Fibroblast of mammary gland (primary cell): ENCODE measurements at places on chromosomes 5 and 9.
A peak's percentile ranks its signal among the peaks of the same experiment; 100 is the strongest.

- peak; percentile 77 for DNase-seq
These were observed 2.8 kb downstream of the NR3C1 start for GRCh38 chr5:143400541-143401226.

- DNase-seq, result no peak
These were observed at the start of gene RASGRF2 for GRCh38 chr5:80959768-80960442. Gene RASGRF2, plus strand, starts transcription at chr5:80960363. Its CDS starts 376 bp downstream, at chr5:80960739.

GRCh38 chr5:126385524-126386502 is 37.4 kb upstream of the GRAMD2B start:
- peak; percentile 42 for DNase-seq

- DNase-seq, result no peak
These were observed 16.4 kb downstream of the ITK start for GRCh38 chr5:157197086-157197485.

DNA sequence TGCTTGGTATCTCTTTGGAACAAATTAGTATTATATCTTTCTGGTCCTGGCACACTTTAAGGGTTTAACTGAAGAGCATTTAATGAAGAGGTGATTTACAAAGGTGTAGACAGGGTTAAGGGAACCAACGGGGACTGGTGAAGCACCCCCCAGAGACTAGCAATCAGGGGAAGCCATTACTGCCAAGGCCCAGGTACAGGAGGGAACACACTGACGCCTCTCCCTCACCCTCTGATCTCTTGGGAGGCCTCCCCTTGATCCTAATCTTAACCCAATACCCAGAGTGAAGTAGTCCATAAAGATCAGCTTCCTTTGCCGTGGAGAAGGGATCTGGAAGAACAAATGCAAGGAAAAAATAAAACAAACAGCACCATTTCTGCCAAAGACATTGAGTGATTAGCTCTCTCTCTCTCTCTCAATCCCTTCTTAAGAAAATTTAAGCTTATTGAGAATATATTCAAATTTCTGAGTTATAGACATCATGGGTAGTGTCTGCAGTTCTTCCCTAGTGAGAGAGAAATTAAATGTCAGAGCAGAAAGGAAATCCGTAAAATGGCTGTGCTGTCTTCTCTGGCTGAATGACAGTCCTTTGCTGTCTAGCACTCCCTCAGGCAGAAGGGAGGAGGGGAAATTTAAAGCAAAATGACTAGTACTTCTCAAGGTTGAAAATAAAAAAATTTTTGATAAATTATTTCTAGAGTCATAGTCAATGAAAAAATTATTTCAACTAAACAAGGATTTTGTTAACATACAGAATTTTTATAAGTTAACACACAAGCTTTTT is 20.0 kb downstream of the F2R start:
- DNase-seq, result no peak

DNA sequence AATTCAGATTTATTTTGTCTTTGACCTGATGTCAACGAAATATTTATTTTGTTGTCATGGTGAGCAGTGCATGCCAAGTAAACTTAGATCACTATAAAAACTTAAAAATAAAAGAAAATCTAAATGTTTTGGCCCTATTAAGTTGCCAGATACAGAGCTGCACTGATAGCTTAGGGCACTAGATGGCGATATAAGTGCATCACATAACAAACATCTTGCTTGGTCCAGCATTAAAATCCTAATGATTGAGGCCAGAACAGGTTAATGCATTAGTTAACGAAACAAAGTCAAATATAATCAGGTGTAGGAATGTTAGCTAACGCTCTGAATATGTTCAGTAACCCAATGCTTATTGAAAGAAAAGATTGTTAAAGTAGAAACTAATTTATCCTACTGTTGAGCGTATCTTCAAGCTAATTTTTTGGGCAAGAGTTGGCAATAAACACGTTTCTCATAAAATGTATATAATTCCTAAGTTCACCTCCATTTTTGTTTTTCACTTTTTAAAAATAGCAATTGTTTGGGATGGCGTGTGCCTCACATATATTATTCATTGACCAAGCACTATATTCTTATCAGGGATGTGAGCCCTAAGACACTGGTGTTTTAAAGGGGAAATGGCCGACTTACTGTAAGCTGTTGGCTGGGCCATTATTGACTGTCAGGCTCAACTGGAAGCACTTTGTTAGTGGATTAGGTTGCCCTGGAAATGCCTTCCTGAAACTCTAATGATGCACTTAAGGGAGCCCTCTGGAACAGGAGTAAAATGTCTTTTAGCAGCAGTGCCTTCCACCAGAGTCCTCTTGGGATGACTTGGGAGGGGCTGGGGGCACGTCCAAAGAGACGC is 33.3 kb downstream of the KCTD16 start:
- DNase-seq, result peak; percentile 80

- no peak for DNase-seq
These were observed at the start of gene IL9 for GRCh38 chr5:135895474-135896006. Gene IL9, minus strand, starts transcription at chr5:135895841. Its CDS starts 25 bp downstream, at chr5:135895816.

DNA sequence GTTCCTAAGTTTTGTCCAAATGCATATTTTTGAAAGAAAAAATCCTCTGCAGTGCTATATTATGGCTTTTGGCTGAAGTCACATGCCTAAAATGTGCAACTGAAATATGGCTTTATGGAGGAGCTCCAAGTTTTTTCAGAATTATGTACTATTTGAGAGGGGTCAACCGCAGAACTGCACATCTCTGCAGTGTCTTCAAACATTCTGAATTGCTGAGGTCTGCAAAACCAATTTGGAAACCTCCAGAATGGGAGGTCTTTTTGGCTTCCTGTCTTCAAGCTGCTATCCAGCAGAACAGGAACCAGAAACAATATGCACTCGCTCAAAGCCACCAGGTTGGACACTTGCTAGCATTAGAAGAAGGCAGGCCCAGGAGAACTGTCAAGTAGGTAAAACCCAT is 376.0 kb upstream of the PAPPA start:
- no peak for DNase-seq

- DNase-seq, result no peak
These were observed 5.7 kb downstream of the NEURL1B start for GRCh38 chr5:172646716-172647285.

DNA sequence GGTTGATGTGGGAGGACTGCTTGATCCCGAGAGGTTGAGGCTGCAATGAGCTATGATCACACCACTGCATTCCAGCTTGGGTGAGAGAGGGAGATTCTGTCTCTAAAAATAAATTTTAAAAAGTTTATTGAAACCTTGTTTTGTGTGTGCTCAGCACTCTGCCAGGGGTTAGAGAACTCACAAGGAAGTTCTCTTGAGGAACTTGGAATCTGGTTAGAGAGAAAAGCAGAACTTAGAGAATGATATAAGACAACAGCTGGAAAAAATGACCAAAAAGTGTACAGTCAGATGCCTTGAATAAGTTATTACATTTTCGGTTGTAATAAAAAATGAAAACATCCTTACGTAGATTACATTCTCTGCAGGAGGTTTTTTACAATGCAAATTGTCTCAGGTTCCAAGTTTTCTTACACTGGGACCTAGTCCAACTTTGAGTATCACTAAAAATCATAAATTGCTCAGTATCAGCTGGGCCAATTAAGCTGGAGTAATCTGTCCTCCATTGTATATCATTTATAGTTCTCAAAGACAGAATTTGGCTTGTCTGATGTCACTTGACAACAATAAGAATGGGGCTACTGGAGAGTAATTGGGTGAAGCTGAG is 21.7 kb upstream of the TENT2 start:
- DNase-seq, result no peak

- peak; percentile 13 for DNase-seq
These were observed 7.0 kb downstream of the IGFBPL1 start for GRCh38 chr9:38417003-38417945.

GRCh38 chr5:125198270-125198974 is 452.0 kb upstream of the ZNF608 start:
- DNase-seq, result peak; percentile 81

DNA sequence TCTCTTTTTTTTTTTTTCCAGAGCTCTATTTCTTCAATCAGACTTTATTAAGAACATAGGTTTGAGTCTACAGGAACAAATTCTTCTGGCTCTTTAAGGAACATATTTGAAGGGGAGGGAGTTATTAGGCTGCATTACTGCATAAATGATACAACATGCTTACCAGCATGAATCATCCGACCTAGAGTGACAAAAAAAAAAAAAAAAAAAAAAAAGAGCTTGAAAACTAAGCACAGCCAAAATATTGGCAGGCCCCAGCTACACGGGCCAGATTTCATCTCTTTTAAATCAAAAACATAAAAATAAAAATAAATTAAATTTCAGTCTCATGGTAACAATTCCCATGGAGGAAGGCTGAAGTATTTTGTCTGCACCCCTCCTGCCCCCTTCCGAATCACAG is 26.3 kb downstream of the MSX2 start:
- DNase-seq, result peak; percentile 50

GRCh38 chr5:96014395-96014794 is 52.7 kb upstream of the ELL2 start:
- no peak for DNase-seq

- DNase-seq, result no peak
These were observed 1.4 kb downstream of the LRSAM1 start for GRCh38 chr9:127452691-127453090.

- peak; percentile 87 for DNase-seq
These were observed 421.3 kb downstream of the ACTL7B start for GRCh38 chr9:108434502-108434901.

DNA sequence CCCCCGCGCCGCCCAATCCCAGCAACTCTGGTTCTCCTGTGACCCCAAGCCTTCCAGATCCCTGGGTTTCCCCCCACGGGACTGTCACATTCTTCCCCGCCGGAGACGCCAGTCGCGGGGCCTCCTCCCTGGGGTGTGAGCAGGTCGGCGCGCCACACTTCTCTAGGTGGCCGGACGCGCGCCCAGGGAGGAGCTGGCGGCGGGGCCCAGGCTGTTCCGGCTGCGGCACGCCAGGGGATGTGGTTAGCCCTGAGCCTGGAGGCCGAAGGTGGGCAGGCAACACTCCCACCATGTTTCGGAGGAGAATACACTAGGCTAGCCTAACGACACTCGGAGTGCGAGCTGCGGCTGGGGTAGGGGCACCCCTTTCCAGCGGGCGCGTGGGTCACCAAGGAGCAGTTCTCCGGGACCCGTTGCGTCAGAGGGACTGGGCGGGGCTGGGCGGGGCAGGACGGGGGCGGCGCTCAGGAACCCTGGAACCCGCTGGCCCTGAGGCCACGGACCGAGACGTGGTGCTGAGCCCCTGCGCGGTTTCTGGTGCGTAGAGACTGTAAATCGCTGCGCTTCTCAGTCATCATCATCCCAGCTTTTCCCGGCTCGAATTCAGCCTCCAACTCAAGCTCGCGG is at the start of gene SLC27A6:
SLC27A6 (plus strand) TSS at position 478 of the 627 bp plus-strand sequence. CDS start 650 bp downstream, outside the sequence.
- DNase-seq, result peak; percentile 10
